Adrenal gland (tissue), 19 donors: ENCODE measurements at places on chromosomes 2 and 18.

- DNase-seq, result no peak
Measured at GRCh38 chr18:12334366-12334808, 26.3 kb downstream of the TUBB6 start.

DNA sequence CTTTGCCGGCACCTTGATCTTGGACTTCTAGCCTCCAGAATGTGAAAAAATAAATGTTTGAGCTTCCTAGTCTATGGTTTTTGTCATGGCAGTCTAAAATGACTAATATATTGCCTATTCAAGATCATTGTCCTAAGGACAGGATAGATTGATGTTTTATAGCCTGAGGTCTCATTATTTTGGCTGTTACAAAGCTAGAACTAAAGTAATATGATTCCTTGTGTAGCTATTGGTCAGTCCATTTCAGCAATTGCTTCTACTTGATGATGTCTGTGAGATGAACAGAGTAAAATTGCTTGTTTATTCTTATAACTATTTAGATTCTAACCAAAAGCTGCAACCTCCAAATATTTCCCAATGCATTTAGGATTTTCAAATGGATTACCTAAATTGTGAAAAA is 145.0 kb downstream of the HRH4 start:
- DNase-seq, result no peak

- DNase-seq, result no peak
Measured at GRCh38 chr2:128601298-128602037, 282.8 kb upstream of the HS6ST1 start.

GRCh38 chr2:240585681-240586197 is 795 bp upstream of the CAPN10 start:
- no peak for DNase-seq

GRCh38 chr2:149781263-149781808 is 193.8 kb upstream of the MMADHC start:
- DNase-seq, result no peak
